PC-3 (cell line): ENCODE measurements at places on chromosomes 12 and 14.

GRCh38 chr12:11894890-11895289, 175.8 kb upstream of the BCL2L14 start:
- no peak for DNase-seq

- DNase-seq, result no peak
Observed at GRCh38 chr12:79873201-79873600, 61.7 kb downstream of the PPP1R12A start.

- DNase-seq, result no peak
Observed at GRCh38 chr12:77577791-77578190, 252.9 kb upstream of the NAV3 start.

DNA sequence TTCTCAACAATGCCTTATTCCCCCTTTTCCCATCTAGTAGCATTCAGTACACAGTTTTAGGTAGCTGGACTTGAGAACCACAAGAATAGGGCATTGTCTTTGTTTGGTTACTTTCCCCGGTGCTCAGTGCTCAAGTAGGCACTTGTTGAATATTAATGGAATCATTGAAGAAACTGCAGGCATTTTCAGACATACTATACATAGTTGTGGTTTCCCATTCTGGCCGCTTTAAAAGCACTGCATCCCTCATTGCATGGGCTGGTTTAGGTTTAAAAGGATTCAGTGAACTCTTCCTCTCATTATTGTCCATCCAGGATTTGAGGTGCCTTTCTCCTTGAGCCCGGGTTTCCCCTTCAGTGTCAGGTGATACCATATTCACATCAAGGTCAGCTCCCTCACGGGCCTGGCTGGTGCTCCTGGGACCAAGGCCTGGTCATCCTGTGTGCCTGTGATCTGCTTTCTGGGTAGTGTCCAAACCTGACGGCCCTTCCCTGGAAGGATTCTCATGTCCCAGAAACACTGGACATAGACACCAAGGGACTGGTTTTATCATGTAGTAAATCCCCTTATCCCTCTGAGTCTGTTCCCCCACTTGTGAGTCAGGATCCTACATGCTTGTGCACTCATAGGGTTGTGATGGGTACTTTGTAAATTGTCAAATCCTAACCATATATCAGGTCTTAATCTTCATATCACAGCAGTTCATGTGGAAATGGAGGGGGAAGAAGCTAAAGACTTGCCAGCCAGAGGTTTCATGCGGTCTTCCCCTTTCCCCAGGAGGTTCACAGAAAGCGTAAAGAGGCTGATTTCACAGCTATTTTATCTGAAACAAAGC, 7.4 kb downstream of the TCP11L2 start:
- peak; percentile 37 for DNase-seq

DNA sequence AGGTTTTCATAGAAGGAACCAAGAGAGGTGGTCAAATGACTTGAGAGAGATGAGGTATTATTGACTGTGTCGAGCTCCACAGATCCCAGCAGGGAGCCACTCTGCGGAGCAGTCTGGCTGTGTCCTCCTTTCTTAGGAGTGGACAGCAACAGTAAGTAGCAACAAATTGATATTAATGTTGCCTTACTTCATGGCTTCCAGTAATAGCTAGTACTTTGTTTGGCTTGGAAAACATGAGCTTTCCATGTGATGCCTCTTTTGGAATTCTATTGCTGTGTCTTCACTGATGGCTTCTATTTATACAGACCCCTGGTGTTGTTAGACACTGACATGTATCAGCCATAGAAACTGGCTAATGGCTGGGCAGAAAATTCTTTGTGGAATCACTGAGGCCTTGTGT, 531.2 kb upstream of the CCDC196 start:
- DNase-seq, result no peak

GRCh38 chr14:51538973-51539372, 112.7 kb upstream of the FRMD6 start:
- DNase-seq, result no peak

DNA sequence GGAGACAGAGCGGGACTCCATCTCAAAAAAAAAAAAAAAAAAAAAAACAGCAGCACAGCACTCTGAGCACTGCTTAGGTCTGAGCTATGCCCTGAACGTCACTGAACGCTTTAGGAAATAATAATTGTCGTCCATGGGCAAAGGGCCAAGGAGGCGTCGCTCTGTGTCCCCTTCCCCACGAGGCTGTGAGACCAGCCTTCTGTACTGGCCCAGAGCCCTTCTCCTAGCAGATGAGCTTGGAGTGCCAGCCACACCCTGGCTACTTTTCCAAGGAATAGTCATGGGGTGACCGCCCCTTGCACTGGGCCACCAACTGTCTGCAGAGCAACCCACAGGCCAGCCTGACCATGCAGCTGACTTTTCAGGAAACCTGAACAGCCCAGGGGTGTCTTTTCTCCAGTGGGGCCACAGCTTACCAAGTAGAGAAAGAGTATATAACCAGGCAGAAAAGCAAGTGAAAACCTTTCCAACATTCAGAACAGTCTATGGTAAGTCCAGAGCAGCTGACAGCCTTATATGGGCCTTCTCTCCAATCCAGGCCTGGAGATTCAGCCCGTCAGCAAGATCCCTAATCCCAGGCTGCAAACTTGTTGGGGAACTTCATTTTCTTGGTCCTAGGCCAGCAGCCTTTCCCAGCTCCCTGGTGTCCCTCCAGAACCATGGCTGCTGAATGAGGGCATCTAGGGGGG, 28.5 kb downstream of the CD9 start:
- peak; percentile 52 for DNase-seq

DNA sequence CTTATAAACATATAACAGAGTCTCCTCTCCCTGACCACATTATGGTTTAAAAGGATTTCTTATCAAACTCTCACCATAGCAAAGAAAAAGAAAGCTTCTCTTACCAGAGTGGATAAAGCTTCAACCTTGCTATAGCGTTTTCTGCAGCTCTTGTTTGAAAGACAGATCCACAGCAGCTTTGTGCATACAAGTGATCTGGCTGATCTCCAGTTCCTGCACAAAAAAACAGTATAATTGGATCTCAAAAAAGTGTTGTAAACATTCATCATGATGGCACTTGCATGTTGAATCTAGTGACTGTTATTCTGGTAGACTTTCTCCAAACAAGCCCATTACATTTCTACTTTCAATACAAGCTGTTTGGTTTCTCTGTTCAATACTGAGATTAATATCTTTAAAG, 178.9 kb upstream of the MGAT4C start:
- DNase-seq, result no peak

- DNase-seq, result no peak
Observed at GRCh38 chr14:84546236-84546635, 983.7 kb upstream of the FLRT2 start.
